ENCODE measurements at places on chromosomes 5 and 9. TPM values are rescaled to one million over a fixed set of nuclear protein-coding genes. Genes with fewer than 3 reads are reported as not detected.

PLAC8L1 gene
- total RNA-seq: 0.80 TPM

SMC2 gene
- 19.7 TPM for total RNA-seq

SPOCK1 gene
- total RNA-seq: 8.7 TPM

OR1J2 gene
- not detected for total RNA-seq

DNA sequence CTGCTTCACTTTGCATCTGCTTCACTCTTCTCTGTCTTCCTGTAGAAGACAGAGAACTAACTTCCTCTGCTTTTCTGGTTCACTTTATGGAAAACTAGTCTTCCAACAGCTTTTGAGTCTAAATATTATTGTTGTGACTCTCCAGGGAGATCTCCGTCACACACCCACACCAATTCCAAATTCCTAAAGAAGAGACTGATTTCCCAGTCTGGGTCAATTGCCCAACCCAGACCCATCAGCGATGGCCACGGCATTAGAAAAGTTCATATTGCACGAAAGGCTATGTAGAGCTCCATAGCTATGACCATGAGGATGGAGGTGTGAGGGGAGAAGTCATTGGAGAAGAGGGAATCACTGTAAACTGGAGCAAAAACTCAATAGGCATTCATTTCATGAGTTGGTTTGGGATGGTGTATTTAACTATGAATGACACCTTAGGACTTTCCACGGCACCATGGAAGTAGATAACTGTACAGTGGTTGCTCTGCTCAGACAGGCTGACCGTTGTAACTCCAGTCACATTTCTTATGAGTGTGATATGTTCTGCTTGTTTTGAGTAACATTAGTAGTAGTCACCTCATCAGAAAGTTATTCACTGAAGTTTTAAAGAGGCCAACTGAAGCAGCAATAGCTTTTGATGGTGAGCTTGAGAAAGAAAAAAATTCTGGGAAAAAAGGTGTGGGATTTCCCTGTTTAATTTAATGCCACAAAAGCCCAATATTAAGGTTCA is 78.1 kb upstream of the MAMDC2 start:
- no peaks in the 10 kb centered on the region for H3K36me3 ChIP-seq
- no peaks in the 10 kb centered on the region for H3K27me3 ChIP-seq
- H3K4me3 ChIP-seq: no peak overlapping the region
- H3K27ac ChIP-seq: no peak overlapping the region

- H3K27ac ChIP-seq: no peak overlapping the region
- no peaks in the 10 kb centered on the region for H3K36me3 ChIP-seq
Observed at GRCh38 chr5:113376640-113377039, 58.1 kb downstream of the TSSK1B start.

- no peak overlapping the region for H3K4me3 ChIP-seq
- no peaks in the 10 kb centered on the region for H3K27me3 ChIP-seq
- H3K4me1 ChIP-seq: no peaks in the 10 kb centered on the region
- no peaks in the 10 kb centered on the region for H3K36me3 ChIP-seq
- no peak for DNase-seq
- H3K27ac ChIP-seq: no peak overlapping the region
Observed at GRCh38 chr5:158413122-158413680, 554.3 kb upstream of the CLINT1 start.

DNA sequence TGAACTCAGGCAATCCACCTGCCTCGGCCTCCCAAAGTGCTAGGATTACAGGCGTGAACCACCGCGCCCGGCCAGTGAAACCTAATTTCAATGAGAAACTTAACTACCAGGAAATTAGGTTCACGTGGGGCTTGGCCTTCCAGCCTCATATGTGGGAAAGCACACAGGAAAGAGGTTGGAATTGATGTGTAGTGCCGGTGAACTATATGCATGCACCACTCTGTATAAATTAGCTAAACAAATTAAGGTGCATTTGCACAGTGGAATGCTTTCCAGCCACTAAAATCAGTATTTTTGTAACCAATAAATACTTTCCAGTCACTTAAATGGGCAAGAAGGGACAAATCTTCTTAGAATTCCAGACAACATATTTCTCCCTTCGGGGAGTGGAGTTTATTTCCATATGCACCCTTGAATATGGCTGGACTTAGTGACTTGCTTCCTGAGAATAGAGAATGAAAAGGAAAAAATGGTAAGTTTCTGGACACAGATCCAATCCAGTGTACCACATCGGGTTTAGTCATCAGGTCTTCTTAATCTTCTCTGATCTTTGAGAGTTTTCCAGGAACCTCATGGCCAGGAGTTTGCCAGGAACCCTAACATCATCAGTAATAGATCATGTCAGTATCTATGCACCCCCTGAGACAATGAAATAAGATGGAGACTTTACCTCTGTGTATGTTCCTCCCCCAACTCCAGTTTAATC is 24.9 kb downstream of the ATOX1 start:
- H3K4me3 ChIP-seq: no peak overlapping the region
- H3K27me3 ChIP-seq: peaks cover 4% of the 10 kb centered on the region
- H3K4me1 ChIP-seq: no peaks in the 10 kb centered on the region

GRCh38 chr9:23050548-23050947 is 603.9 kb downstream of the DMRTA1 start:
- H3K27ac ChIP-seq: no peak overlapping the region
- no peaks in the 10 kb centered on the region for H3K36me3 ChIP-seq
- H3K27me3 ChIP-seq: no peaks in the 10 kb centered on the region
- DNase-seq: no peak
- no peak overlapping the region for H3K4me3 ChIP-seq

GRCh38 chr9:69382135-69382534 is 57.1 kb downstream of the ENTREP1 start:
- no peaks in the 10 kb centered on the region for H3K27me3 ChIP-seq
- peaks cover 6% of the 10 kb centered on the region for H3K36me3 ChIP-seq
- no peak for DNase-seq
- H3K4me3 ChIP-seq: no peak overlapping the region
- H3K27ac ChIP-seq: no peak overlapping the region
- H3K4me1 ChIP-seq: peaks cover 9% of the 10 kb centered on the region

GRCh38 chr5:88688156-88688983 is 194.6 kb downstream of the MEF2C start:
- H3K27me3 ChIP-seq: peaks cover 62% of the 10 kb centered on the region
- no peak overlapping the region for H3K4me3 ChIP-seq
- H3K4me1 ChIP-seq: peaks cover 34% of the 10 kb centered on the region
- no peak overlapping the region for H3K27ac ChIP-seq
- no peak for DNase-seq
- peaks cover 5% of the 10 kb centered on the region for H3K36me3 ChIP-seq

Data from endothelial cell (in vitro differentiated cells).